ENCODE measurements at places on chromosomes 7 and 10. TPM values are rescaled to one million over a fixed set of nuclear protein-coding genes. Genes with fewer than 3 reads are reported as not detected.

AS3MT gene
- 5.8 TPM for total RNA-seq

FAM237B gene
- total RNA-seq: not detected

SLC26A4 gene
- 0.45 TPM for total RNA-seq

NCAPG2 gene
- total RNA-seq: 21.2 TPM

SLC18A2 gene
- 6.5 TPM for total RNA-seq

TRPV5 gene
- total RNA-seq: 0.36 TPM

TNKS2 gene
- 67.2 TPM for total RNA-seq

C7orf57 gene
- total RNA-seq: 2.4 TPM

SLC39A12 gene
- 0.54 TPM for total RNA-seq

SYT15B gene
- total RNA-seq: 0.54 TPM

JAKMIP3 gene
- total RNA-seq: 4.9 TPM

ITPRID1 gene
- total RNA-seq: 0.27 TPM

GRCh38 chr10:15144788-15145187, 23.7 kb downstream of the NMT2 start:
- DNase-seq: no peak

- no peak for DNase-seq
These were observed 18.8 kb downstream of the MYO3A start for GRCh38 chr10:25952857-25953256.

- no peak for DNase-seq
These were observed 207.6 kb upstream of the KLF14 start for GRCh38 chr7:130941322-130942210.

DNA sequence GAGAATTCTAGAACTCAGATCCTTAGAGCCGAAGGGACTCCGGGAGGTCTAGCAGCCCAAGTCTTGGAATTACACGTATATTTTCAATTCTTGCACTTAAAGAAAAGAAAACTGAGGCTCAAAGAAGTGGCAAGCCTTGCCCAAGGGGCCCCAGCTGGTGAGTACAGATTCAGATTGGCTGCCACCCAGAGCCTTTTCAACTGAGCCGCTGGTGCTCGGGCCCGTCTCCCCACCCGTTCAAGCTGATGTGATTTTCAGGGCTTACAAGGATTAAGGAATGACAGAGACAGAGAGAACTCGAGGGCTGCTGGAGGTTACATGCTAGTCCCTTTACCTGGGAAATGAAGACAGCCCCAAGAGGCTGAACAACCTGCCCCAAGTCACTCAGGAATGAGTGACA, 117.8 kb downstream of the ABLIM1 start:
- no peak for DNase-seq

DNA sequence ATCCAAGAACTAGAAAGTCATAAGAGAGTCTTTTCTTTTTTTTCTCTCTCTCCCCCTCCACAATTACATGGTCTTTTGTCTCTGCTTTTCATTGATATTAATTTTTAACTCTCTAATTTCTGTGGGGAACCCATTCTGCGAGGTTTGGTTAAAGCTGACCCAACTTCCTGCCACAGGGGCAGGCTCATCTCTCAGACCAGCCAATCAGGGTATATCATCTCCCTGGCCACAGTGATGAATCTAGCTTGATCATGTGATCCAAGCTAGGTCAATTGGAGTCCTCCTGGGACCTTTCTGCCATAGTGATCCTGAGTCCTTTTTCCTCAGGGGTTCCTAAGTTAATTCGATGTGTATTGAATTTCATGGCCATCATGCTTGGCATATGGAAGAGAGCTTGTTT, 38.0 kb upstream of the TRUB1 start:
- no peak for DNase-seq

GRCh38 chr7:158809596-158809995, 19.7 kb downstream of the ESYT2 start:
- DNase-seq: no peak

DNA sequence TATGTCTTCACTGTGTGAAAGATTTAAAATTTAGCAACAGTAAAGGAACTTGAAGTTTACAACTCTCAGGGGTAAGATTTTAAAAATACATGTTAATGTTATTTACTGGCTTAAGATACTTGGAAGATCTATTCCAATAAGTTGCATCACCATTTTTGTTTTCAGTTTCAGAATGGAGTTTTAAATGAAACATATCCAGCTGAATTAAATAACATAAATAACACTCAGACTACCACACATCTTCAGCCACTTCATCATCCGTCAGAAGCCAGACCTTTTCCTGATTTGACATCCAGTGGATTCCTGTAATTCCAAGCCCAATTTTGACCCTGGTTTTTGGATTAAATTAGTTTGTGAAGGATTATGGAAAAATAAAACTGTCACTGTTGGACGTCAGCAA, 44.3 kb downstream of the AHR start:
- no peak for DNase-seq

- no peak for DNase-seq
These were observed 30.5 kb downstream of the JAKMIP3 start for GRCh38 chr10:132096223-132096622.

GRCh38 chr10:131949041-131949862, 32.5 kb downstream of the BNIP3 start:
- no peak for DNase-seq

DNA sequence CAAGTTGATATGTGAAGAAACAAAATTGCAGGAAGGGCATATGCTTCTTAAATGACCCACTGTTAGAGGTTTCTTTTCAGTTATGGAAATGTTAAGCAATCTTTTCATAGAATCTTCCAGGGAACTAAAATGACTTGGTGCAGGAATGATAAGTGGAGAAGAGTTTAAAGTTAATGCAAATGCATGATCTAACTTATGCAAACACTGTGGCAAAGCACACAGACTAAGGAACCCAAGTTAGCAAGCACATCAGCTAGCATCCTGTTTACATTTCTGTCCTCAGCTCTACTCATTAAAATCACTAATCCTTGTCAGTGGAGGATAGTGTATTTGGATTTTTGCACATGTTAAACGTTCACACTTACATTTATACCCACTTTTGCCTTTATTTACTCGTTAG, 9.3 kb downstream of the CLCN1 start:
- DNase-seq: no peak

DNA sequence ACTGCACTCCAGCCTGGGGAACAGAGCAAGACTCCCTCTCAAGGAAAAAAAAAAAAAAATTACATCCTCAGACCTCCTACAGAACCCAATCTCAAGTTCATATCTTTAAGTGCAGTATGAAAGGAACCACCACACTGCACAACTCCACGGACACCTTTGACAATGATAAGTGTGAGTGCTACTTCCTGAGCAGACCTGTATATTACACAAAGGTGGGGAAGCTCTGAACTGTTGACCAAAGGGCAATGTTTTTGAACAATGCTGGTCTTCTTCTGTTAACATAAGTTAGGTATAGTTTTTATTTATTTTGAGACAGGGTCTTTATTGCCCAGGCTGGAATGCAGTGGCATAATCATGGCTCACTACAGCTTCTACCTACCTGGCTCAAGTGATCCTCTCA, 54.1 kb upstream of the RNF148 start:
- DNase-seq: no peak

DNA sequence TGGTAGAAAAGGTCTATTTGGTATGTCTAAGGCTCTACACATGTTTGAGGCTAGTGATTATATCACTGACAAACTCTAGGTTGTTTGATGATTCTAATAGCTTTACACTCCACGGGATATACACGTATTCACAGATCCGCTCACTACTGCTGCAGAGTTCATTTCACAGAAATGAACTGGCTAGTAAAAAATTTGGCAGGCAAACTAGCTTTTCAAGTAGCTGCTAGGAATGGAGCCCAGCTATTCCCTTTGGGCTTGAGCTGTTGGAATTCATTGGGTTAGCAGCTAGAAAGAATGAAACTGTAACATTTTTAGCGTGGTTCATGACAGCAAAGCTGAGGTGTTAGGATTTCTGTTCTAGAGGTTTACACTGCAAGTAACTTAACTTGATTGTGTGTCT, 37.6 kb downstream of the R3HCC1L start:
- DNase-seq: peak; percentile 28

GRCh38 chr7:99455874-99456273, 10.1 kb downstream of the ATP5MF start:
- no peak for DNase-seq

DNA sequence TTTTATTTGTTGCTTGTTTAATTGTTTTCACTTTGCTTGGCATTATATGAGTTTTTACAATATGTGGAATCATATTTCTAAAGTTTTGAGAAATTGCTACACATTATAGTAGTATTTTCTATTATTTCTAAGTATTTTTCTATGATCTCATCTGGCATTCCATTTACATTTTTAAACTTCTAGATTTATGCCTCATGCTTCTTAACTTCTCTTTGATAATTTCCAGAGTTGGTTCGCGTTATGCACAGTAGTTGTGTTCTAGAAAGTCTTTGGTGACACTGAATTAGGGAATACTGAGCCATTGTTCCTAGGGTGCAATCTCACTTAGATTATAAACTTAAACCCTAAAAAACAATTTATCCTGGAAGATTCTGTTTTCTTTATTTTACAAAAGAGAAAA, 129.2 kb downstream of the GNAI1 start:
- DNase-seq: no peak

DNA sequence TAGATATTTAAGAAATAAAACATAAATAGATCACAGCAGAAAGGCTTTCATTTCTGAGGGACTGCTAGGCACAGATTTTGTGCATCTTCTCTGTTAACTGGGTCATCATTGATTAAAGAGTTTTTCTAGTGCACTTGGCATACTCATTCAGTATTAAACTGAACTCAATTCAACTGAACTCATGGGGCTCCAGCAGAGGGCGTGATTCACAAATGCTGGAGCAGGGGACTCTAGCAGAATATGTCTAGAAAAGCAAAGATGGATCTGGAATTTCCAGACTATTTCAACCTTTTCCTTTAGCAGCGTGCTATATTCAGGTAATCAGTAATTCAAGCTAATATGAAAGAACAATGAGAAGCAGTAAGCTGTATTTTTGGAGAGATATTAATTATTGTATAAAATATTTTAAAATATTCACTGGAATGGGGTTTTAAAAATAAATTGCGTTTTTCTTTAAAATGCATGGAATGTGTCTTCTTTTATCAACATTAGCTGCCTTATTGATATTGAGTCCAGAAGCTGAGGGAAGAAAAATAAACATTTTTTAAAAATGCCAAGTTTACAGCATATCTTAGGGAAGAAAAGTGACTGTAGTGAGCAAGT, 296.8 kb upstream of the CACNA2D1 start:
- DNase-seq: peak; percentile 17

DNA sequence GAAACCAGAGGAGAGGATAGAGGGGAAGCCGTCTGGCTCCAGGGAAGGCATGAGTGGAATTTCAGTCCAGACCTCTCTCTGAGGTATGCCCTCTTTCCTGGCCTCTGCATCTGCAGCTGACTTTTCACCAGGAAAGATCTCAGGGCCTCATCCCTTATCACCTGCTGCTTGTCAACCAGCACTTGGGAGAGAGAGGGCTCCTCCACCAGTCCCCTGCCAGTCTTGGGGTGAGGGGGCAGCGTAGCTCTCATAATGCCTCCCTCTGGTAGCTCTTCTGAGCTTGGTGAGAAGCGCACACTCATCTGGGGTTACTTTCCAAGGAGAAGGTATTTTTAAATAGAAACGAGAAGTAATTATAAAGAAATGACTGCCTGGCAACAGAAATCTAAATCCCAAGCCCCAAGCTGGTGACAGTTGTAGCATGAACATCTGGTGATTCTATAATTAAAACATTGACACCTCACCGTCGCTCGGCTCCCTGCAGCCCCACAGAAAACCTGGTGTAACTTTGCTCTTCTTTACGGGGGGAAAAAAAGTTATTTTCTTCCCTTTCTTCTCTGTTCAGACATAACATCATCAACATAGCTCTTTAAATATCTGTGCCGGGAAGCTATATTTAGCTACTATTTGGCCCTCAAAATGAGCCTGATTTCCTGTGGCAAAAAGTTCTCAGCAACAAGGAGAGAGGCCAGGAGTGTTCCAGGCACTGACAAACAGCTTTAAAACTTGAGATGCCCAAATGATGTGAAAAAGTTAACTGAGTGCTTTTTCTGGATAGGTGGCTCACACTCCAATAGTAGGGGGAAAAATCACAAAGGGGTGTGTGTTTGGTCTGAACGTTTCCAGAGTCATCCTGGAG, 26.9 kb downstream of the HIP1 start:
- no peak for DNase-seq

- DNase-seq: no peak
These were observed 42.7 kb upstream of the PPP2R2D start for GRCh38 chr10:131858118-131858515.

DNA sequence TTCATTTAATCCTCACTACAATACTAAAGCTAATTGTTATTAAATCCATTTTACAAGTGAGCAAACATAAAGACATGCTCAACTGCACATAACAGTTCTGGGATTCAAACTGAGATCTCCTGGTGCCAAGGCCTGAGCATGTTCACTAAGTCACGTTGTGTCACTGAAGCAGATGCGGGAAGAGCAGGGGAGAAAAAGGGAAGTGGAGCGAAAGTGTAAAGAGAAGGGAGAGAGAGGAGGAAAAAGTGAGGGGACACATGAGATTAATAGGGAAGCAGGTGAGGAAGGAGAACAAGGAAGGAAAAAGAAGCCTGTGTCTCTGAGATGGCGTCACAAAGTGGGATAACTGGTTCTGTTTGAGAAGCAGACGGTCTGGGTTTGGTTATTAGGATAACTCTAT, 38.9 kb upstream of the KAT6B start:
- DNase-seq: no peak

DNA sequence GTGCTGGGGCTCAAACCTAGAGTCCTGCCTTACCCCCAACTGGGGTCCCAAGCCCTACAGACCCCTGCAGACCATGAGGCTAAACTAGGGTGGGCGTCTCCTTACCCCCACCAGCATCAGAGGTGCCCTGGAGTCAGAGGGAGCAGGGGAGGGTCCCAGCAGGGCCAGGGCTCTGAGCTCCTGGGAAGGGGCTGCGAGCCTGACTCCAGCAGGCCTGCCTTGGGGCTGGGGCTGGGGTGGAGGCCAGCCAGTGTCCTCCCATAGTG, 1.3 kb downstream of the SNCG start:
- no peak for DNase-seq

- DNase-seq: no peak
These were observed 28.4 kb upstream of the SORCS3 start for GRCh38 chr10:104612571-104613205.

- DNase-seq: peak; percentile 77
These were observed 56.7 kb downstream of the GPAM start for GRCh38 chr10:112126901-112127300.

DNA sequence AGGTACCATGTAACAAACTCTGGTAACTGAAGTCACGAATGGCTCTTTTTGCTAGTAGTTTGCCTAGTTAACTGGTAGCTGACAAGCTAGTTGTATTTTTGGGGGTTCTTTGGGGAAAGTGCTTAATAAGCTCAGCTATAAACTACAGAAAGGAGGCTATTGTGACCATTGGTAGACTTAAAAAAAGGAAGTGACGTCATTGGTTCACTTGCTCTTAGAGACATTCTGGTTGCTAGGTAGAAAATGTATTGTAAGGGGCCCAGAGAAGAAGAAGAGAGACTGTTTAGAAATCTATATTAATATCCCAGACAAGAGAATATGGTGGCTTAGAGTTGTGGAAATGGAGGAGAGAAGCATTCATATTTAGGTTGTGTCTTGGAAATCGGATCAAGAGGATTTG, 103.0 kb downstream of the NXPH1 start:
- DNase-seq: no peak

DNA sequence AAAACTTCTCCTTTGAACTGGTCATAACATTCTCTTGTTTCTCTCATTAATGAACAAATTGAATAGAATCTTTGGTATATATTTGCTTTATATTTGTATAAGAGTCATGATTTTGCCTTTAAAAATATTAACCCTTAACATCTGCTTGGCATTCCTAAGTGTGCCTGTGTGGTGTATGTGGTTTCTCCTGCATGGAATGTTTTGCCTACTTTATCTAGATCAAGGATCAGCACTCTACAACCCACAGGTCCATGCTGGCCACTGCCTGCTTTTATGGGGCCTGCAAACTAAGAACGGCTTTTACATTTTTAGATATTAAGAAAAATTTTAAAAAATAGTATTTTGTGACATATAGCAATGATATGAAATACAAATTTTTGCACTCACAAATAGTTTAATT, 4.3 kb upstream of the LAMB4 start:
- no peak for DNase-seq

All from cerebellum (tissue), 4 donors.